ENCODE measurements at places on chromosomes 4 and X.

- no peak for DNase-seq
Measured at GRCh38 chr4:121818215-121818614, 5.5 kb downstream of the CCNA2 start.

- no peak for DNase-seq
Measured at GRCh38 chr4:156237231-156237630, 283.6 kb upstream of the CTSO start.

- DNase-seq, result no peak
Measured at GRCh38 chr4:2390146-2390545, 28.3 kb downstream of the ZFYVE28 start.

- no peak for DNase-seq
Measured at GRCh38 chrX:16700734-16701133, 11.7 kb downstream of the CTPS2 start.
